ENCODE measurements at places on chromosomes 3 and 15. TPM values are rescaled to one million over a fixed set of nuclear protein-coding genes. Genes with fewer than 3 reads are reported as not detected.
A peak's percentile ranks its signal among the peaks of the same experiment; 100 is the strongest.

Gene MYLK
- not detected for total RNA-seq

Gene SNX4
- 24.8 TPM for total RNA-seq

Gene WDR93
- not detected for total RNA-seq

Gene LOXL1
- 0.25 TPM for total RNA-seq

Gene GOLGA6B
- total RNA-seq, result not detected

Gene ACSBG1
- not detected for total RNA-seq

Gene KCNMB2
- not detected for total RNA-seq

Gene CTDSPL
- total RNA-seq, result 5.0 TPM

Gene IQCF5
- total RNA-seq, result not detected

Gene MTFMT
- 17.1 TPM for total RNA-seq

Gene CGNL1
- total RNA-seq, result not detected

Gene WDR76
- 82.4 TPM for total RNA-seq

- no peak for DNase-seq
Measured at GRCh38 chr15:70154718-70155347, 57.1 kb upstream of the TLE3 start.

GRCh38 chr3:8113626-8114025 lies 388.0 kb upstream of the LMCD1 start:
- no peak for DNase-seq

DNA sequence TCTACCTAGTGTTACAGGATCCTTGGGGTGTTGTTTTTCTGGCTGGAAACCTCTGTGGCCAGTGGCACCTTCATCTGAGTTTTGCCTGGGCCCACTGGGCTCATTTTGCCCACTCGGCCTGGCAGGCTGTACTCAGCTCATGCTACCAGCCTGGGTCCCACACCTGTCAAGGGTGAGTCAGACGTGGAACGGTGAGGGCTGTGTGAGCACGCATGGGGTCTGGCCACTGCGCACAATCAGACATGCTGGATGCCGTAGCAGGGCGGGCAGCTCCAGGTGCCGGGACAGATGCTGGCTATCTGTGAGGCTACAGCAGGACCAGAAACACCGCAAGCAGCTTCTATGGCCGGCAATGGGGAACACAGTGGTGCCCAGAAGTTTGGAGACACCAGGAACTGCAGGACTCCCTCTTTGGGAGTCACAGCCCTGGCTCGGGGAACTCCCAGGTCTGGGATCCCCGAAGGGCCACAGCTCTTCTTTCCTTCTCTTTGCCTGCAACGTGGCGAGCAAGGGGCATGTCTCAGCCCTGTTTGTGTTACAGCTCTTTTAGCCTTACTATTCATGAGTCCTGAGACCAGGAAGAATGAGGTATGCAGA lies 35.9 kb upstream of the DNAJC13 start:
- no peak for DNase-seq

GRCh38 chr3:160956785-160957184 lies 148.4 kb downstream of the B3GALNT1 start:
- DNase-seq, result no peak

- no peak for DNase-seq
Measured at GRCh38 chr3:21645121-21645897, 105.7 kb downstream of the ZNF385D start.

DNA sequence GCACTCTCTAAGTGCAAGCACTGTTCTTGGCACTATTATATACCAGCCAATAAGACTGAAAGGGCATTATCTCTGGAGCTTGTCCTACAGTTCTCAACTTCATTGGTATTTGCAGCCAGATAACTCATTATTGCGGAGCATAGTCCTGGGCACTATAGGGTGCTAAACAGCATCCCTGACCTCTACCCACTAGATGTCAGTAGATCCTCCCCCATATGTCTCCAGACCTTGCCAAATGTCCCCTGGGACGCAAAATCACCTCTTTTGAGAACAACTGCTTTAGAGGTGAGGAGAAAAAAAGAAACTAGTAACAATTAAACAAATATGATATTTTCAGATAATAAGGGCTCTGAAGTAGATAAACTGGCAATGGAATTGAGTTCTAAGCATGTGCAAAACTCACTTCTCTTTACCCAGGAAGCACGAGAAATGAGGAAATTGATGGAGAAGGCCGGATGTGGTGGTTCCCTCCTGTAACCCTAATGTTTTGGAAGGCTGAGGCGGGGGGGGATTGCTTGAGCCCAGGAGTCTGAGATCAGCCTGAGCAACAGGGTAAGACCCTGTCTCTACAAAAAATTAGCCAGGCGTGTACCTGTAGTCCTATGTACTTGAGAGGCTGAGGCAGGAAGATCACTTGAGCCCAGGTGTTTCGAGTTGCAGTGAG lies 61.4 kb downstream of the FRMD4B start:
- peak; percentile 18 for DNase-seq

DNA sequence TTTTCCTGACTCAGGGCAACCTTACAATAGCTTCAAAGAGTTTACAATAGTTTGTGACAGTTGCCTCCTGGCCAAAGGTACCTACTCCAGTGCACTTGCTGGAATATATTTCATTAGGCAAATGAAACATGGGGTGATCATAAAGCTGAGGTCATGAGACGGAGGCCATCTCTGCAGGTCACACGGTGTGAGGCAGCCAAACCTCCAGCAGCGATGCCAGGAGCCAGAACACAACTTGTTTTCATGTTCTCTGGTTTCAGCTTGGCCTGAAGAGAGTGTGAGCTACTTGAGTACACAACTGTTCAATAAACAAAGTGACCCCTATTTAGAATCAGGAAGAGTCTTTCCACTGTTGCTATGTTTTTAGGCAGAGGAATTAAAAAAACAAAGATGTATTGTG lies 42.7 kb upstream of the PYGO1 start:
- DNase-seq, result no peak

- DNase-seq, result no peak
Measured at GRCh38 chr3:61858054-61858453, 296.7 kb downstream of the PTPRG start.

DNA sequence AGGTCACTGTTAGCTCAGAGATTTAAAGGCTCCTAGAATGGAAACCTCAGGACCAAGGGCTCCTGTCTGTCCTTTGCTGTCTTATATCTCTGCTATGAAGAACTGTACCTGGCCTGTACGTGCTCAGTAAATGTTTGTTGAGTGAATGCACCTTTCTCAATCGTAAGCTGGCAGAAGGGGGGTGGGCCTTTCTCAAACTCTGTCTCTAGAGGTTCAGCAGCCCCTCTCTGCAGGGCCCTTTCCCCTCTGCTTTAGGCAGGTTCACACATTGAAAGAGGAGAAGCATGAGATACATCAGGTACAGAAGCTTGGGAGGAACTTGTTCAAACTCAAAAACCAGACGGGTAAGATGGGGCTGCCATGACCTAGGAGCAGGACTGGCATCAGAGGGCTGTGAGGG lies 155.6 kb downstream of the GOLGA6L4 start:
- no peak for DNase-seq

- peak; percentile 58 for DNase-seq
Measured at GRCh38 chr15:50907601-50908208, 778 bp upstream of the AP4E1 start.

GRCh38 chr3:120730576-120731542 lies 11.5 kb downstream of the RABL3 start:
- DNase-seq, result no peak

- no peak for DNase-seq
Measured at GRCh38 chr15:58472221-58472620, 40.4 kb downstream of the LIPC start.

DNA sequence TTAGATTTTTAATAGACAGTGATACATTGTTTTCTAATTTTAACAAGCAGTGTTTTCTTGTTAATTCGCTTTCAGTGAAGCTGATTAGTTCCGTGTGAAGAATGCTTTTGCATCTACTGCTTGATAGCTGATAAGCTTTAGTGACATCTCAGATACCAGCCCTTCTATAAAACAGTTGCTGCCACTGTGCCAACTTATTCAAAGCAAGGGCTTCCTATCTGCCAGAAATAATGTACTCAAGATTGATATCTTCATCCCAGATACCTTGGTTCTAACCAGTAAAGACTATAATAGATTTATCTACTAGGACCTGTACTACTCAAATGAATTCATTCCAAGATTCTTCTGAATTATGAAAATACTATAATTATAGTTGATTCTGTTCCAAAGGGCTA lies 30.4 kb downstream of the RARB start:
- DNase-seq, result no peak

DNA sequence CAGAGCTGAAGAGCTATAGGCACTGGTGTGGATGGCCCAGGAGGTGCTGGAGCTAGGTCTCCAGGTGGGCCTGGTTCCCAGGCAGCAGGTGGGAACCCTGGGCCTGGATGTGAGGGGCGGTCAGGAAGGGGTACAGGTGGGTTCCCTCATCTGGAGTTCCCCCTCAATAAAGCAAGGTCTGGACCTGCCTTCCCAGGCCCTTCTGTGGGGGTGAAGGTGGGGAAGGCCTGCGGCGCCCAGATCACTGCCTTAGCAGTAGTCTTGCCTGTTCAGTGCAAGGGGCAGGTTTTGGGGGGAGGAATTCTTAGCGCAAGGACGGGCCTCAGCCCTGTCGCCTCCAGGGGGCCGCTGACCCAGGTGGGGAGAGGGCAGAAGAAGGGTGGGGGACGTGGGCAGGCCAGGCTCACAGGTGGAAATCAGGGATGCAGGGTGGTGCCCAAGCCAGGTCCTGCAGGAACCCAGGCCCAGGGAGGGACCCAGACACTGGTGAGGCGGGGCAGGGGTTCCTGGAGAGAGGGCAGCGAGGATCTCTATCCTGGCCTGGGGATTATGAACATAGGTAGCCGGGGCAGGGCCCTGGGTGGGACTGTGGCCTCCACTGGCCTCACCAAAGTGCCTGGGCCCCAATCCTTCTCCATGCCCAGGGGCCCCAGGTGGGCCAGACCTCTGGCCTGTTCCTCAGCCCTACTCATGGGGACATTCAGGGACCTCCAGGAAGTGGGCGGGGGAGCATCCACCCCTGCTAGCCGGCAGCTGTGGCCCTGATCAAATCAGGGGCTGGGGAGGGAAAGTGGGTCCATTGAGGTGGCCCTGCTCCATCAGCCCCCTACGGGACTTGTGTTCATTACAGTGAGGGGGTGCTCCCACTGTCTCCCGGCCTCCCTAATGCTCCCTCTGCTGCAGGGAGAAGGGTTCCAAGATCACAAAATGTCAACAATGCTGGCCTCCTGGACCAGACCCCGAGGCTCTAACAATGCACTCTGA lies 25.3 kb downstream of the HDAC11 start:
- no peak for DNase-seq

- no peak for DNase-seq
Measured at GRCh38 chr3:34185301-34185700, 386.9 kb downstream of the PDCD6IP start.

DNA sequence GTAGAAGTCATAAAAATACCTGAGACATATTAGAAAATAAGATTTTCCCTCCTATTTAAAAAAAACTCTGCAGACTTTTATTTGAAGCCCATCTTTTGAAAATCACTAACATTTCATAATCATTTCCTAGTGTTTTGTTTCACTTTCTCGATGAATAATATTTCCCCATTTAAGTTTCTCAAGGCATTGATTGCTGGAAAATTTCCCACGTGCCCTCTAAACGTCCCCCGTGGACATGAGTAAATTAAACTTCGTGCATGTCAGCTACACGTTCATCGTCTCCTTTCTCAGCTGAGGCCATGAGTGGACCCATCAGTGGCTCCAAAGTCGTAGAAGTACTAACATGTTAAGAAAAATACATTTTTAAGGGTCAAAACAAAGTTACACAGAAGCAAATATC lies 2.0 kb upstream of the TM2D3 start:
- DNase-seq, result no peak

All from activated naive CD4-positive, alpha-beta T cell treated with anti-CD3 and anti-CD28 coated beads for 36 hours (primary cell).